Fibroblast of villous mesenchyme (primary cell): ENCODE measurements at places on chromosomes 2 and 18. TPM values are rescaled to one million over a fixed set of nuclear protein-coding genes. Genes with fewer than 3 reads are reported as not detected.

- DNase-seq: no peak
These were observed 263.6 kb upstream of the SALL3 start for GRCh38 chr18:78716022-78716421.

DNA sequence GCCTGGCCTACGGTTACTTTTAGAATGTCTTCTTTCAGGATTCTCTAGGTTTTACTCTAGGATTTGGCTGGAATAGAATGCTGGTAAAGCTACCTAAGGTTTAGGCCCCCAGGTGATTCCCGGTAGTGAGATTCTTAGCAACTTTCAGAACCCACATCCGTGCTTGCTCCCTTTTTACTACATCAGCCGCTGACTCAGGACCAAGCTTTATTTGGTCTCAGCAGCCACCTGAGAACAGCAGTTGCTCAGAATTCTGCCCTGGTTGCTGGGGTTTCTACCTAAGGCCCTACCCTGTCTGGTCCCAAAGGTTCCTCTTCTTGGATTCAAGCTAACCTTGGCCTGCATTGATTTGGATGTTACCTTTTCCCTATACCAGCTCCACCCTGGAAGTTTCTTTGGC lies 36.1 kb upstream of the NDUFV2 start:
- DNase-seq: no peak

The SCN1A gene
- total RNA-seq: under 0.01 TPM in 1 of 2 replicates, not detected in the other

DNA sequence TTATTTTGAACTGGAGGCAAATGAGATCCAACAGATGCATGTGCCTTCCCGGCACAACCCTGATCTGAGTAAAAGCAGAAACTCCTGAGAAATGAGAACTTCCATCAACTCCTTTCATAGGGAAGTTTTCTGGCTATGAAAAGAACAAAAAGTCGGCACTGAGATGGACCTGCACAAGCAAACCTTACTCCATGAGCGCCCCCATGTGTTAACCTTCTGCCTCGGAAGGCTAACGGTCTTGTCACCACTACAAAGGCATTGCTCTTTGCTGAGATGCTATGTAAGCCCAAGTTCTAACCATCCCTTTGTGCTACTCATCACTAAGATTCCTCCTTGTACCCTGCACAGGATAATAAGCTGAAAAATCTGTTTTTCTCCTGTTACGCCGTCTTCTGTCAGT lies 57.3 kb upstream of the SULT1C3 start:
- peak; percentile 7 for DNase-seq
